ENCODE measurements at places on chromosomes 2 and 18. TPM values are rescaled to one million over a fixed set of nuclear protein-coding genes. Genes with fewer than 3 reads are reported as not detected.

POLR1A gene
- total RNA-seq: 12.8 TPM

CDH19 gene
- total RNA-seq: 25.1 TPM

PDCD1 gene
- 1.2 TPM for total RNA-seq

SCN3A gene
- 0.95 TPM for total RNA-seq

CCDC85A gene
- 5.3 TPM for total RNA-seq

SDC1 gene
- 0.68 TPM for total RNA-seq

POTEJ gene
- total RNA-seq: not detected

C2orf42 gene
- total RNA-seq: 14.1 TPM

POU3F3 gene
- not detected for total RNA-seq

SKA1 gene
- 0.38 TPM for total RNA-seq

BARD1 gene
- 8.4 TPM for total RNA-seq

GALNT13 gene
- total RNA-seq: not detected

TLX2 gene
- not detected for total RNA-seq

INSIG2 gene
- 13.0 TPM for total RNA-seq

NFATC1 gene
- 18.5 TPM for total RNA-seq

BABAM2 gene
- 53.0 TPM for total RNA-seq

VWC2L gene
- not detected for total RNA-seq

LOXHD1 gene
- total RNA-seq: 0.35 TPM

MSTN gene
- not detected for total RNA-seq

MEP1B gene
- total RNA-seq: not detected

OR6B2 gene
- total RNA-seq: not detected

OSR1 gene
- 6.3 TPM for total RNA-seq

ACMSD gene
- not detected for total RNA-seq

CYBRD1 gene
- 69.8 TPM for total RNA-seq

MC2R gene
- not detected for total RNA-seq

SLC4A3 gene
- total RNA-seq: 445 TPM

ALPG gene
- not detected for total RNA-seq

SERPINB4 gene
- total RNA-seq: not detected

ACVR1C gene
- 0.81 TPM for total RNA-seq

SLC23A3 gene
- total RNA-seq: 0.87 TPM

CYP1B1 gene
- 19.6 TPM for total RNA-seq

C2orf81 gene
- total RNA-seq: 1.1 TPM

ABCG5 gene
- total RNA-seq: not detected

MRO gene
- 4.6 TPM for total RNA-seq

MYL1 gene
- not detected for total RNA-seq

CNOT11 gene
- 39.0 TPM for total RNA-seq

SLC38A11 gene
- 0.84 TPM for total RNA-seq

REG1B gene
- not detected for total RNA-seq

ADGRF3 gene
- total RNA-seq: 0.16 TPM

CCNYL1 gene
- total RNA-seq: 10.2 TPM
